Activated T-cell treated with anti-CD3 and anti-CD28 coated beads, Interleukin-2, amount 50 U/mL, for 1 hour (primary cell): ENCODE measurements at places on chromosomes 12 and 14.

- DNase-seq, result no peak
Measured at GRCh38 chr14:75711796-75712211, 50.8 kb downstream of the TTLL5 start.

GRCh38 chr14:24321212-24321975, 10.1 kb downstream of the LTB4R start:
- DNase-seq, result no peak

DNA sequence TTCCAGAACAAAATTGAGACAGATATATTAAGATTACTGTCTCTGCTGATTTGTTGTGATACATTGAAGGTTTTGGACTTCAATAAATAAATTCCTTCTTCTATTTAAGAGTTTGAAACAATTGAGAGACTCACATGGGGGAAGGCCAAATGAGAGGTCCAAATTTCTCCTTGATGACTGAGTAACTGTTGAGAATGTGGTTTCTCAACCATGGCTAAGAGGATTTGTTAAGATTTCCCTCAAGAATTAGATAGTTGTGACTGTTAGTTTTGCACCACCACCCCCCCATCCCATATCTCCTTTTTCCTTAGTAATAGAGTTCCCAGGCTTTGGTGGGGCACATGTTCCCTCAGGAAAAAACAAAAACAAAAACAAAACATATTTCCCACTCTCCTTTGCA, 47.7 kb upstream of the IGF1 start:
- DNase-seq, result no peak

GRCh38 chr14:44609876-44610510, 102.9 kb upstream of the FSCB start:
- no peak for DNase-seq

- peak; percentile 25 for DNase-seq
Measured at GRCh38 chr12:121992059-121992879, 29.4 kb upstream of the BCL7A start.

DNA sequence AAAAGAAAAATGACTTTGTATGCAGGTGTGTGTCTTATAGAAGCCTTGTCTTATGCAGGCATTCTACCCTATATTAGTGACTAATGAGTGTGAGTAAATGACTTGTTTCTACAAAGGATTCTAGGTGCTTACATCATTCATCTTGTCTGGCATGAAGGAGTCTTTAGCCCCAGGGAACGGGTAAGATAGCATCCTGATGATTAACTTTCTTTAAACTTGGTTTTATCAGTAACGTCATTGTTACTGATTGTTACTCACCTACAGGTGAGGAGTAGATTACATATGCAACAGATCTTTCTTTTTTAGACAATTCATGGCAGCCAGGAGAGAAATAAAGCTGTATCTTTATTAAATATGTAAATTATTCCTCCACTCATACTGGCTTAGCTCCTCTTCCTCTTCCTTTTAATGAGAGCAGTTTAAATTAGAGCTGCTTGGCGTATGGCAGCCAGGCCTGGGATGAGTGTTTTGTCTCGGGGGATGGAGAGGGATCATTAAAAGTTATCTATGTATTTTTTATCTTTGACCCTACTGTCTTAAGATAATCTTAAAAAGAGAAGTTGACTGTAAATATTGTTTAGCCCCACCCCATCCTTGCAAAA, 57.2 kb upstream of the ATP2A2 start:
- DNase-seq, result no peak

DNA sequence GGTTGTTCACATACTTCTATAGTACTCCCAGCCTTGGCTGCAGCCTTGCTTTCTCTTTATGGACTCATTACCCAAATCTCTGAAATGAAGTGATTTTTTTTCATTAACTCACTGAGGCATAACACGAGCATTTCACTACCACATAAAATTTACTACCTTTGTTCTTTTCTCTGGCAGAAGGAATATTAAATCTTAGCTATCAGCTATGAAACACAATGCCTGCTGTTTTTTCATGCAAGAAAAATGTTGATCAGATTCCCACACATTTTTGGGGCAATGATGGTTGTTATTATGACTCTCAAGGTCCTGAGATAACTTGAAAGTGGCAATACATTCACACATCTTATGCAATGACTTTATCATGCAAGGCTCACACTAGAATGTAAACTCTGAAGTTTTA, 225.3 kb upstream of the ATP2B1 start:
- DNase-seq, result no peak

DNA sequence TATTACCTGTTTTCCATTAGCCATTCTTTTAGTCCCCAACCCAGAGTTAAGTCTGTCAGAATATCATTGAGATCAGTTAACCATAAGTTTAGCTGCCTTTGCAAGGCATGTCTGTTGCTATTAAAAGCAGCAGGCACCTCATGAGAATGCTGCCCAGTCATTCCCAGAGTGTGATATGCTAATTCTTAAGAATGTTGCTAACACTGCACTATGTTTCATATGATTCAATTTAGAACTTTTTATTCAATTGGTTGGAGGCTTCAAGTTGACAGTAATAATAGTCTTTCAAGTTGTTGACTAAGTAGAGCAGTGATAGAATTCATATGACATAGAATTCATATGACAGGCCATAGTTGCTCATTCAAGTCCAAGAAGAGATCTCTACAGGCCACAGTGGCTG, 292.3 kb downstream of the FUT8 start:
- DNase-seq, result no peak

DNA sequence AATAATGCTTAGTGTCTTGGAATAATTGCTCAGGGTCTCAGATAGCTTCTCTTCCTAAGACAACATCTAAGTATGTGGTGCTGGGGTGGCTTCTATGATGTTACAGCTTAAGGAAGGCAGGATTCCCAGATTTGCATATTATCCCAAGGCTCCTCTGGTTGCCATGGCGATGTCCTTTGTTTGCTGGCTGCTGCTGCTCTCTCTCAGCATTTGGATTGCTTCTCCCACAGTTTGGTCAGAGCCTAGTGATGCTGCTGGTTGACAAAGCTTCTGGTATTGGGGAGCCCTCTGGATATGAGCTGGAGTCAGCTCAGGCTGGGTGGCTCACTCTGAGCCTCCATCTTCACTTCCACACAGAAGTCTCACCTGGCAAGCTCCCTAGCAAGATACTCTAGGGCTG, 56.4 kb upstream of the FBXO33 start:
- no peak for DNase-seq

- no peak for DNase-seq
Measured at GRCh38 chr12:106436164-106436563, 78.6 kb downstream of the POLR3B start.

DNA sequence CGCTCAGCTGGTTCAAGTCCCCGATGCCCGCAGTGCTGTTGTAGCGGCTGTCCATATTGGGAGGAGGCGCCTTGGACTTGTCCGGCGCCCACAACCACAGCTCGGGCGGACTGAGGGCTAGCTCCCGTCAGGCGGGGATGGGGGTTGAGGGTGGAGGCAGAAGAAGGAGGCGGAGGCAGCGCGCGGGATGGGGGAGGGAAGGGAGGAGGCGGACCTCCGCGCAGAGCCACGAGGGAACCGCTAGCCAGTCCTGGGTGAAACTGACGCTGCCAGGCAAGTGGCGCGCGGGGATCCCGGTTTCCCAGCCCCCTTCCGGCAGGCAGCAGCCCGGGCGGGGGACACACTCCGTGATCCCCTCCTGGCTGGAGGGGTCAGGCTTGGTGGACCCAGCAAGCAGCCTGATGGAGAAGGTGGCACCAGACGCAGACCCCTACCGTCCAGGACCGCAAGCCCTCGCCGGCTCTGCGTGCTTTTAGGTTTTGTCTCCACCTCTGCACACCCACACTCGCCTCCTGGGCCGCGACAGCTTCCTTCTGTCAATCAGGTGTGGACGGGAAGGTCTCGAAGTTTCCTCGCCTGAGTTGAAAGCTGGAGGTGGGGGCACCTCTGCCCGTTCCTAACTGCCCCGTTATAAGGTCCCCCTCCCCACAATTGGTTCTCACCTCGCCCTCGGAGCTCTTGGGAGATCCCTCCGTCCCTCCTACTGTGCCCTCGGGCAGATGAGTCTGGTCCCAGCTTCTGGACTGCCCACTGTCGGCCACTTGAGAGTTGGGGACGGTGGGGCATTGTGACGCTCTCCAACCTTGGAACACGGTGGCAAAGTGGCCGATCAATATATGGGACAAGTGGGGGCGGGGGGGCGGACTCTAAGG, at the start of gene CPNE8:
Gene CPNE8 (minus strand): TSS at position 112 of the 872 bp plus-strand sequence. CDS start 57 bp downstream, at position 55.
- peak; percentile 35 for DNase-seq

GRCh38 chr12:11752403-11753149, 103.1 kb downstream of the ETV6 start:
- no peak for DNase-seq

DNA sequence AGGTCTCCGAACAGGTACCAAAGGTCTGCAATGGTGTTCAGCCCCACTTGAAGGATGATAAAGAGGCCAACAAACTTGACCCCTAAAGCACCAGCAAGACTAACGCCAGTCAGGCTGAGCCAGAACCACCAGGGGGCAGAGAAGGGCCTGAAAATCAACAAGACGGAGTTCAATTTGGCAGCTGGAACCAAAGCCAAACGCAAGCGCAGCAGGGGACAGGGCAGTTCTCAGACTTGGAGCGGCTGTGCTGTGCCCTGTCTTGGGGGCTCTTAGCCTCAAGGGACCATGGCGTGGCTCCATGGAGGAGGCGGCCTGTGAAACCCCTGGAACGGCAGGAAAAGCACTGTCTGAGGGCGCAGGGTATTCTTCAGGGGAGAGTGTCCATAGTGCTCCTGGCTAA, 19.6 kb downstream of the POMT2 start:
- peak; percentile 53 for DNase-seq

- DNase-seq, result no peak
Measured at GRCh38 chr12:12901158-12901791, 9.9 kb downstream of the GPRC5A start.

DNA sequence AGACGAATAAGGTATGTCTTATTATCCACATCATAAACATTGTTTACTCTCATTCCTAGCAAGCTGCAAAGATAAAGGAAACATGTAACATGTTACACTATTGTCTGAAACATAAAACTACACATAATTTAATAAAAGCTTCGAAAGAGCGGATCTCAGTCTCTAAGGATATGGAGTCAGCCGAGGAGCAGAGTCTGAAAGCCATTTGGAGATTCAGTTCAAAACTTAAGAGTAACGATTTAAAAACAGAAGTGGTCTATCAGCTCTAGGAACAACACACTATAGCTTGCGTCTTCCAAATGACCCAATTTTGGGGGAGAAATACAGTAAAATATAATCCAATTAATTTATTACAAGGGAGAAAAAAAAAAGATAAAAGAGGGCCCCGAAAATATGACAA, 775 bp downstream of the NEMF start:
- no peak for DNase-seq

- no peak for DNase-seq
Measured at GRCh38 chr12:52739963-52740362, 36.6 kb upstream of the KRT77 start.

DNA sequence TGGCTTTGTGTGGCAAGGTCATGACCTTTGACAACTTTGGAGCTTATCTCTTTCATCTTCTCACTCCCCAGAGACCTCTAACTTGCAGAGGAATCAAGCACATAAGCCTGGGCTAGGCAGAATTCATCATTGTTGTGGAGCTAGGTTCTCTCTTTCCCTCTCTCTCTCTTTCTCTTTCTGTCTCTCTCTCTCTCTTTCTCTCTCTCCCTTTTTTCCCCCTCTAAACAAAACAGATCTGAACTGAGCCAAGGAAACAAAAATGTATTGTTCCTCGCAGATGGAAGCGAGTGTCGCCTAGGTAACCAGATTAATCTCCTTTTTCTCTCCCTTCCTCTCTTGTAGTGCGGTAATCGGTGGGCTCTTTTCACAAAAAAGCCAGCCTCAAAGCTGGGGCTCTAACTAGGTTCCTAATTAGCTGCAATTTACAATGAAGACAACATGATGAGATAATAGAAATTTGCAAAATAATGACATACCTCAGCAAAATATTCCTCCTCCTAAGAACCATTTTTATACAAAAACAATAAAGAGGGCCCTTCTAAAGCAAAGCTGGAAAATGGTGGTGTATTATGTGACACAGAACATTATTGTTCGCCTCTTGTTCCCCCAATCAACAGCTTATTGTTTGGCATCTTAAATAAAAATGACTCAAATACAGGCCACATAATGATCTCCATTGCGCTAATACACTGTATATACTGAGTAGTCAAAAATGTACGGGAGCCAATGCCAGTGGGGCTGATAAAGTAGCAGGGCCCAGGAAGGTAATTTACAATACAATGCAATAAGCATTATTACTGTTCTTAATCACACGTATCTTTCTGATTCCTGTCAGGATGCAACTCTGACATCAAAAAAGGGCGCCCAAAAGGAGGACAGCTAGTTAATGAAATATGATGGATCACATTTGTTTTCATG, 65.7 kb upstream of the SOX5 start:
- no peak for DNase-seq

- DNase-seq, result no peak
Measured at GRCh38 chr12:130353081-130353480, 15.4 kb downstream of the PIWIL1 start.

DNA sequence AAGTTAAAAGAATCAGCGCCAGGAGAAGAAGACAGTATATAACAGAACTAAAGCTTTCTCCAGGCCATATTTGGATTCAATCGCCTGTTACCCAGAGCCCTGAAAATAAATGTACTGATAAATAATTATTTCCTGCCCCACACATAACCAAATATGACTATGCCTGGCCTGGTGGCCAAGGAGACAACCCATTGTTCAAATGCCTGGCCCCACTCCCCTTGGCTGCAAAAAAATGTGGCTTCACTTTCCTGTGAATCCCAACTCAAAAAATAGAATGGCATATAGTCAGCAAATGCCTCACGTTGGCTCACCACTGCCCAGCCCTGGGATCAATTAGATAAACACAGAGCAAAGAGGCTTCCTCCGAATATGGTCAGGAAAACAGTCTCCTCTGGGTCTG, 472.1 kb downstream of the BCL11B start:
- no peak for DNase-seq

DNA sequence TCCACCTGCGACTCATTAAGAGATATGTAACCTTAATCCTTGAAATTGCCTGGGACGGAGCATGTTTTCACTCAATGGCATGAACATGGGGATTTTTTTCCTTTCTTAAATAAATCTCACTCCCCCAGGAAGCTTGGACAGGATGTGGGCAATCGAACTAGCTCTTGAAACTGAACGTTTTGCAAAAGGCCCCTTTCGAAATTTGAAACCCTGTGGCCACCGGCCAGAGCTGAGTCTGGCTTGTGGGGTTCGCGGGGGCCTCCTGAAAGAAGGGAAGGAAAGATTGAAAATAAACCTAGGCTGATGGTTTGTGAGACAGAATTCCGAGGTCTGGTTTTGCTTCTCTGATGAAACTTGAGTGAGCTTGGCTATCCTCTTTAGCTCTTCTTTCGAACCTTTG, 101.4 kb upstream of the RTL1 start:
- DNase-seq, result no peak

GRCh38 chr14:65927931-65928356, 515.4 kb downstream of the FUT8 start:
- peak; percentile 63 for DNase-seq

GRCh38 chr14:61542848-61543790, 152.2 kb upstream of the HIF1A start:
- DNase-seq, result no peak

DNA sequence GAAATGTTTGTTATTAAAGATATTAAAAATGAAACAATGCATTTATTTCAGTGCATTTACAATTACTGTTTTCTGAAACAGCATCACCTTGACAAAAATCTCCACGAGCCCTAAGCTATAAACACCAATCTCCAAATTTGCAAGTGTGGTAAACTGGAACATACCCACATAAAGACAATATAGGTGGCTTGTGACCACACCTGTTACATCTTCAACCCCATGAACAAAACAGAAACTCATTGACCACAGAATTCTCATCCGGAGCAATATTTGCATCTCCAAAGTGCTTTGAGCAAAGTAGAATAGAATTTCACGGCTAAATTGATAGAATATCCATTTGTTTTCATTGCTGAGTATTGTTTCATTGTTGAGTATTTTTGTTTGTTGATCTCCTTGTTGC, 375.2 kb upstream of the FLRT2 start:
- no peak for DNase-seq

- DNase-seq, result no peak
Measured at GRCh38 chr12:52817699-52818238, 3.9 kb upstream of the KRT4 start.
